ENCODE measurements at places on chromosomes 7 and 10. TPM values are rescaled to one million over a fixed set of nuclear protein-coding genes. Genes with fewer than 3 reads are reported as not detected.

DNA sequence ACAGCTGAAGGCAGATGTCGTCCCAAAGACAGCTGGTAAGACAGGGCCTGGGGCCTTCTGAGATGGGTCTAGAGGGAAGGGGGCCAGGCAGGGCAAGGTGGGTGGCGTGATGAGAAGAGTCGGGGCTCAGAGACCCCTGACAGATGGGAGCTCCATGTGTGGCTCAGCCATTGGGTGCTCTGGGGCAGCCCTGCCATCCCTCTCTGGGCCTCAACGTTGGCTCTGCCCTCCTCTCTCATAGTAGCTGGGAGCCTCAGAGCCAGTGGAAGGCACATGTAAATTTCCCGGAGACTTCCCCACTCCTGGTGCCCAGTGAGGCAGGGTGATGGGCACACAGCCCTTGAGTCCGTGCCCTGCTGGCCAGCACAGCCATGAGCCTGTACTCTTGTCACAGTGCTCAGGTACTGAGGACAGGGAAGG lies 1.8 kb downstream of the PPIF start:
- no peak for DNase-seq

DNA sequence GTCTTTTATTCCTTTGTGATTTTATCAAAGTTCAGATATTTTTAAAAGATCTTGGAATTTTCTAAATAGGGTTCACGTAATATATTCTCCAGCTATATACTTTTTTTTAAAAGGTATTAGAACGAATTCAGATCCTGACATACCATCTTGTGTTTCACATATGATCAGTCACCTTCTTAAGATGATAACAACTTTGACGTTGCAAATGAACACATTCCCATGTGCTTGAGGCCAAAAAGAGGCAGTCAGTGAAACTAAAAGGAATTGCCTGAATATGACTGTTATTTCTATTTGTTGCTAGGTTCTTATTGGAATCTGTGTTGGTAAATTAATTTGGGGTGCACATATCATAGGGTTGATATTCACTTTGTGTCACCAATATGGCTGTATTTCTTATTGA lies 310.1 kb downstream of the MDFIC start:
- no peak for DNase-seq

Gene WEE2
- total RNA-seq, result not detected

Gene KLLN
- 0.68 TPM for total RNA-seq

Gene ANXA8L1
- 0.86 TPM for total RNA-seq
